ENCODE measurements at places on chromosomes 1 and 21. TPM values are rescaled to one million over a fixed set of nuclear protein-coding genes. Genes with fewer than 3 reads are reported as not detected.

Gene LRRC39
- total RNA-seq = 92.5 TPM

Gene C21orf58
- 3.0 TPM for total RNA-seq

Gene PRRX1
- total RNA-seq = 61.4 TPM

GRCh38 chr1:212520746-212521145, 87.8 kb upstream of the ATF3 start:
- DNase-seq = no peak

GRCh38 chr21:38495242-38495641, 3.0 kb downstream of the ERG start:
- no peak for DNase-seq

DNA sequence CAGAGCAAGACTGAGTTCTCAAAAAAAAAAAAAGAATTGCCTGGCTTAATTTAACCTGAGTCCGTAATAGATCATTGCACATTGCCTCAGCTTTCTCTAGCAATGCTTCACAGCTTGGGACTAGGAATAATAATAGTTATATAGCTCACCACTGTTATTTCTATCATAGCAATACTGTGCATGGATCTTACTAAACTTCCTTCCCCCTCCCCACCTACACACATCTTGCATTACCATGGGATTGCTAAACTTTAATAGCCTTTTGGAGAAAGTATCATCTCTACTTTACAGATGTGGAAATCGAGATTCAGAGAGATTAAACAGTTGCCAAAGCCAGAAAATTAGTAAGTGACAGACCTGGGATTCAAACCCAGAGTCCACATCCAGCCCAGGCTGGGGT, 99.4 kb downstream of the ATP5PO start:
- no peak for DNase-seq

- DNase-seq = no peak
Measured at GRCh38 chr1:58104960-58105359, 441.6 kb downstream of the OMA1 start.

DNA sequence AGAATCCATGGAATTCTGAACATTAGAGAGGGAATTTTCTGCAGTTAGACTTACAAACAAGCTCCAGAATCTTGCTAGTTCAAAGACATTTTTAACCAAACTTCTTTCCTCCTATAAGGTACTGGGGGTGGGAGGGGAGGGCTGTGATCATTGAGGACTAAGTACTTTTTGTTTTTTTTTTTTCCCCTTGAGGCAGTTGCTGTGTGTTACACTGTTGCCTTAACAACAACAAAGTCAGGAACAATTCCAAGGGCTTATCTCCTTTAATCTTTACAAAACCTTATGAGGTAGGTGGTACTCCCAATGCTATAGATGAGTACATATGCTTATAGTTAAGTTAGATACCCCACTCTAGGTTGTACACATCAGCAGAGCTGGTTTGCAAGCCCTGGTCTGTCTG, 62.9 kb downstream of the PPP1R12B start:
- no peak for DNase-seq

DNA sequence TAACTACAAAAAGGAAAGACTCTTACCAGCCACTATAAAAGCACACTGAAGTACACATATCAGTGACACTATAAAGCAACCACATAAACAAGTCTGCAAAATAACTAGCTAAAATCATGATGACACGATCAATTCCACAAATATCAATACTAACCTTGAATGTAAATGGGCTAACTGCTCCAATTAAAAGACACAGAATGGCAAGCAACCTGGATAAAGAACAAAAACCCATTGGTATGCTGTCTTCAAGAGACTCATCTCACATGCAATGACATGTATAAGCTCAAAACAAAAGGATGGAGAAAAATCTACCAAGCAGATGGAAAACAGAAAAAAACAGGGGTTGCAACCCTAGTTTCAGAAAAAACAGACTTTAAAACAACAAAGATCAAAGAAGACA, 59.7 kb upstream of the LYPLAL1 start:
- DNase-seq = no peak

GRCh38 chr1:205317311-205317917, 4.1 kb downstream of the NUAK2 start:
- peak; percentile 94 for DNase-seq
